ENCODE measurements at places on chromosomes 16 and 17. TPM values are rescaled to one million over a fixed set of nuclear protein-coding genes. Genes with fewer than 3 reads are reported as not detected.

- DNase-seq, result no peak
Measured at GRCh38 chr17:9587969-9588656, 11.7 kb downstream of the CFAP52 start.

Gene FGF11
- 11.1 TPM for total RNA-seq

DNA sequence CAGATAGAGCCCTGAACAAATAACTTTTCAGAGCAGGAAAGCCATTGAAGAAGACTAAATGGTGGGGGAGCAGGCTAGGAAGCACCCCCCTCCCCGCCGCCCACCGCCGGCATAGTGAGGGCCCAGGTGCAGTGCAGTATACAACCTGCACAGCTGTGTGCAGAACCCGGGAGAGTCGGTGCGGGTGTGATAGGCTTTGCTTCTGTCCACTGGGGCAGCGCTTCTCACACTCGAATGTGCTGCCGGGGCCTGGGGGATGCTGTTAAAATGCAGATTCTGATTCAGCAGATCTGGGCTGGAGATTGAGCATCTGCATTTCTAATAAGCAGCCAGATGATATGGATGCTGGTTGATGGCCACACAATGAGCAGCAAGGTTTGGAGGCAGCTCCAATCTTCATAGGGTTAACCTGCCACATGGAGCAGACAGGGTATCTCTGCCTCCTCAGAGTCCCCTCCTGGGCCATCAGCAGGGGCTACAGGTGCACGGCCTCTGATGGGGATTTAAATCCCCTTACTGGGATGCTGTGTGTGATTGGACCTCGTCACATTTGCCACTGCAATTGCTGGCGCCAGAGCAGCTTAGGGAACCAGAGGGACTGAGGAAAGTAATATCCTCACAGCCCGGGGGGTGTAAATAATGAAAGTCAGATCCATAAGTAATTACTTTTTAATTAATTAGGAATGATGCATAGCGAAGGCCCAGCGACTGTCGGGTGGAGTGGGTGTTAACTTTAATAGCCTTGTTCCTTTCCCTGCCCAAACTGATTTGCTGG lies 172.0 kb upstream of the RPL38 start:
- DNase-seq, result no peak

Gene MYL4
- total RNA-seq, result not detected

Gene DNAI2
- total RNA-seq, result not detected

Gene SLC5A11
- not detected for total RNA-seq

GRCh38 chr16:58399718-58400633 lies 7.7 kb downstream of the GINS3 start:
- no peak for DNase-seq

GRCh38 chr16:3348547-3349167 lies 7.0 kb upstream of the OR2C1 start:
- DNase-seq, result no peak

Measured in suprapubic skin (tissue), 4 donors.